C1 segment of cervical spinal cord (tissue), 14 donors: ENCODE measurements at places on chromosomes 1 and 21.

- DNase-seq, result no peak
These were observed 2.5 kb downstream of the S100A11 start for GRCh38 chr1:152034324-152034653.

GRCh38 chr1:11638121-11638520, 16.1 kb downstream of the FBXO2 start:
- no peak for DNase-seq

DNA sequence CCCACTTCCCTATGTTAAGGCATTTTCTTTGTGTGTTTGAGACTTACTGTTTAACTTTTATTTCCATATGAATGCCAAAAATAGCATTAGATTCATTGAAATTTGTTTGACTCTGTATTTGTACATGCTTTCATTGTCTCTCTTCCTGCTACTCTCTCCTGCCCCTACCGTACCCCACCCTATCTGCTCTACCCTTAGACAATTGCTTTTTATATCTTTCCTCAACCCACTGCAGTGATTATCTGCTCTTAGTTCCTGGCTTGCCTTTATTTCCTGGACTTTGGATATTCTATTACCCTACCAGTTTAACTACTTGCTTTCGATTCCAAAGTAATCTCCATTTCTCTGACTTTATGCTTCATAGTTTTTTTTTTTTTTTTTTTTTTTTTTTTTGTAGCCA, 10.5 kb downstream of the RAVER2 start:
- DNase-seq, result no peak

DNA sequence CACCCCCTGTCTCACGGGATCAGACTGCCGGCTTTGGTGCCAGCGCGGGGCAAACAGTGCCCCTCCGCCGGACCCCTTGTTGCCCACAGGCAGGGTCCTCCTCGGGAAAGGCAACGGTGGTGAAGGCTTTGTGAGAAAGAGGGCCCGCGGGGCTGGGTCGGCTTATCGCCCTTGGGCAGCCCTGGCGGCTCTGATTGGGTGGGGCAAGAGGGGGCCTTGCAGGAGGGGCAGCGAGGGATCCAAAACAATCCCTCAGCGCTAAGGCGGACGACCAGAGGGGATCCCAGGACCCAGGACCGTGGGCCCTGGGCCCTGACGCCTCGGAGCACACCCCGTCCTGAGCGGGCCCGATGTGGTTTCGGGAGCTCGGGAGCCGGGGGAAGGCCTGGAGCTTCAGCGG, 3.9 kb upstream of the ZNF678 start:
- no peak for DNase-seq

GRCh38 chr1:97632776-97633175, 288.1 kb downstream of the DPYD start:
- DNase-seq, result no peak

DNA sequence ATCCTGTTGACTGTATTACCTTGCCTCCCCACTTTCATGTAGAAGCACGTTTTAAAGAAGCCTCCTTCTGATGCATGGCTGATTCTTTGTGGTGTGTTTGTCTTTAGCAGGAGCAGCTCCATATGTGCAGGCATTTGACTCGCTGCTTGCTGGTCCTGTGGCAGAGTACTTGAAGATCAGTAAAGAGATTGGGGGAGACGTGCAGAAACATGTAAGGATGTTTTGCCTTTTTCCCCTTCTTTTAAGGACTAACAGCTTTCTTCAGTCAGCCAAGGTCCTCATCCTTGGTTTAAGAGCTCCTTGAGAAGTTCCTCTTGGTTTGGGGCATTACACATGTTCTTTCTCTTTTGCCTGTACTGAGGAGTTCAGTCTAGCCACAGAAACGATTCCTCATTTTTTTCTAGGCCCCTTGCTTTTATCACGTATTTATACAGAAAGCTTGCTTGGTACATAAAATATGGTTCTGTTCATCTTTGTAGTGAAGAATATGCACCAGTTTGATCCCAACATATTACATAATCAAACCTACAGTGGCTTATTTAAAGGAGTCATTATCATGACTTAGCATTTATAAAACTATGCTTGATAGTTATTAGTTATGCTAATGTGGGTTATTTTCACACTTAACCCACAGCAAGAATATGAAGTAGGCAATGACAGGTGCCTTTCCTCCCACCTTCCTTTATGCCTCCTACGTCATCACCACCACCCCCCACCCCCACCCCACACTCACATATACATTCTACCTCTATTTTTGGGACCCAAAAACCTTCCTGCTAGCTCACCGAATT, 19.6 kb downstream of the CAP1 start:
- DNase-seq, result no peak

DNA sequence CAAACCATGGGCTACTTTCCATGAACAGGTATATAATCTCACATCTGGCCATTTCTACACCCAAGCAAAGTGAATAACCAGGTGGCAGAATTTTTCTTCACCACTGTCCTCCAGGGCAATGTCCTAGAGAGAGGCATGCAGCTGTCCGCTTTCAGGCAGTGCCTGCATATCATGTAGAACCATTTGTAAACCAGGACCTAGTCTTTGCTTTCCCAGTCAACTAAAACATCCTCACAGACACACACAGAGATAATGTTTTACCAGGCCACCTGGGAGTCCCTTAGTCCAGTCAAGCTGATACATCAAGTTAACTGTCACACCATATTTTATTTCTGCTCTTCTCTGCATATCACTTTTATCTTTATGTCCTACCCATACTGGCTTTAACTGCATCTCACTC, 26.2 kb downstream of the TNFSF18 start:
- no peak for DNase-seq

- DNase-seq, result no peak
These were observed 1.4 kb upstream of the RHBG start for GRCh38 chr1:156367383-156368156.

DNA sequence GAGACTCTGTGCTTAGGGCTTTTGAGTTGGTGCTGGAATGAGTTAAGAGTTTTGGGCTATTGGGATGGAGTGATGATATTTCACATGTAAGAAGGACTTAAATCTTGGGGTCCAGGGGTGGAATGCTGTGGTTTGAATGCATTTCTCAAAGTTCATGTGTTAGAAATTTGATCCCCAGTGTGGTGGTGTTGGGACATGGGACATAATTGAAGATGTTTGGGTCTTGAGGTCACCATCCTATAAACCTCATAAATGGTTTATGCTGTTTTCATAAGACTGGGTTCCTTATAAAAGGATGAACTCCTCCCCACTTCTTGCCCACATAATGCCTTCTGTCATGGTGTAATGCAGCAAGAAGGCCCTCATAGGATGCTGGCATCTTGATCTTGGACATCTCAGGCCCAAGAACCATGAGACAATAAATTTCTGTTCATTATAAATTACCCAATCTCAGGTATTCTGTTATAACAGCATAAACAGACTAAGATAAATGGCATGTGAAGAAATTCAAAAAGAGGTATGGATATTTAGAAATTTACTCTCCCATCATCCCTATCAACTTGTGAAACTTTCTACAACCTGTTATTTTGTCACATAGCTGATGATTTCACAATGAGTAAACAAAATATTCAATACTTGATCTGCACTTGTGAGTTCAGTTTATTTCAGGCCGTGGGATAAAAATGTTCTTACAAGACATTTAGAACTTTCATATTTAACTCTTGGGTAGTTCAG, 48.0 kb upstream of the NEK7 start:
- DNase-seq, result no peak

DNA sequence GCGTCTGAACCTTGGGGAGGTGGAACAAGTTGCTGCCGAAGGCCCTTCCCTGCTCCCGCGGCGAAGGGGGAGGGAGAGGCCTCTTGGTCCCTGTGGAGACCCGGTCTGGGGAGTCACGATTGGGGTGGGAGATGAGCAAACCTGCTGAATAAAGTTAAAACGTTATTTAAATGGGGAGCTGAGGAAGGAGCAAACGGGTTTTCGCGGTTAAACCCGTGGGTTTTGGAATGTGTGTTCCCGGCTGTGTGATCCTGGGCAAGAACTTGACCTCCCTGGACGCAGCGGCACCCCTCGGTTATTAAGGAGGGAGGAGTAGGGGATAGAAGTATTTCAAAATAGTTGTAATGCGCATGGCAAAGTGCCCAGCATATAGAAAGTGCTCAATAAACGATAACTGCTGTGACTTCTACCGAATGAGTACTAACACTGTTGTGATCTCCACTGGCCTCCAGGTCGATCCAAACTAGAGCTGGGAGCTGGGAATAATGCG, 3.4 kb downstream of the FAM110D start:
- DNase-seq, result no peak

GRCh38 chr1:78787544-78787943, 137.9 kb downstream of the IFI44 start:
- no peak for DNase-seq

DNA sequence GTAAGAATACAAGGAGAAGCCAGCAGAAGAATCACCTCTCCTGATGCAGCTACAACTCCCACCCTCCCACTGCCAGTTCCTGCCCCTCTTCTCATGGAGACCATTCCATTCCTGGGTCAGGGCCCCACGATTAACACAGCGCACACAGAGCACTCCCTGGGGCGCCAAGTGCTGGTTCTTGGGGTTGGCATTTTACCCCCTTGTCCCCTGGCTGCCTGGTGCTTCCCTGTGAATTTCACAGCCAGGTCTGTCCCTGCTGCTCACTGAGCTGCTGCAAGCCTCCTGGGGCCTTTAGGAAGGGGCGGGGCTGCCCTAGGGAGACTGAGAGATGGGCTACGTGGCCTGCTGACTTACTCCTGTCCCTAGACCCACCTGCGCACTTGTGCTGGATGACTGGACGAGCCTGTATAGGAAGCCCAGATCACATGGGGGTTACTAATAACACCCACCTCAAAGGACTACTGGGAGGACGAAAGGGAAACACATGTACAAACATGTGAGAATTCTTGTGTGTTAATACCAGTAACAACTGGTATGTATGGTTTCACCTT, 4.8 kb downstream of the ZNF672 start:
- no peak for DNase-seq

DNA sequence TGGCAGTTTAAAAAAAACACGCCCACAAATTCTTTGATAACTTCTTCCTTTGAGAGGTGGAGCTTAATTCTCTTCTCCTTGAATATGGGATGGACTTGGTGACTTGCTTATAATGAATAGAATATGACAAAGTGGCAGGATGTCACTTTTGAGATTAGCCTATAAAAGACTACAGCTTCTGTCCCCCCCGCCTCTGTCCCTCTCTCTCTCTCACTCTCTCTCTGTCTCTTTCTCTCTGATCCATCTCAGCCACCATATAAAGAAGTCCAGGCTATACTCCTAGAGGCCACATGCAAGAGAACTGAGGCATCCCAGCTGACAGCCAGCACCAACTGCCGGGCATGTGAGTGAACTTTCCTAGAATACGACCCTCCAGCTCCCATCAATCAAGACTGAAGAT, 7.7 kb upstream of the DMBX1 start:
- DNase-seq, result no peak

DNA sequence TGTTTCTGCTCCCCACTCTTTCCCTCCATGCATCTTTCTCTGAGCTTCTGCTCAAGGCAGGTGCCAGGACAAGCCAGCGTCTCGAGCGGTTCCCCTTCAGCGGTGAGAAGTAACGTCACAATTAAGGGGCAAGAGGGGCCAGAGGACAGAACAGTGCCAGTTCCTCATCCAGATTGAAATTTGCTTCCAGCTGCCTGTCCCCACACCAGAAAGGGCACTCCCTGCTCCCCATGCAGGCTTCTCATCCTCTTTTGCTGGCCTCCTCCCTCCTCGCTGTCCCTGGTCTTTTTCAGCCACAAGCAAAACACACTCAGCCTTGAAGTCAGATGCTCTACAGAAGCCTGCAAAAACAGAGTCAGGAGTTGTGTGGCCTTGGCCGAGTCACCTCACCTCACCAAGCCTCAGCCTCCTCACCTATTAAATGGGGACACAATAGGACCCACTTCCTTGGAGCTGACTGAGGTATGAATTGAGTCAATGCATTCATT, 35.0 kb upstream of the ECE1 start:
- DNase-seq, result no peak

GRCh38 chr1:184801503-184801902, 46.8 kb upstream of the EDEM3 start:
- DNase-seq, result no peak

GRCh38 chr1:101022294-101022693, 3.3 kb downstream of the DPH5 start:
- DNase-seq, result no peak

DNA sequence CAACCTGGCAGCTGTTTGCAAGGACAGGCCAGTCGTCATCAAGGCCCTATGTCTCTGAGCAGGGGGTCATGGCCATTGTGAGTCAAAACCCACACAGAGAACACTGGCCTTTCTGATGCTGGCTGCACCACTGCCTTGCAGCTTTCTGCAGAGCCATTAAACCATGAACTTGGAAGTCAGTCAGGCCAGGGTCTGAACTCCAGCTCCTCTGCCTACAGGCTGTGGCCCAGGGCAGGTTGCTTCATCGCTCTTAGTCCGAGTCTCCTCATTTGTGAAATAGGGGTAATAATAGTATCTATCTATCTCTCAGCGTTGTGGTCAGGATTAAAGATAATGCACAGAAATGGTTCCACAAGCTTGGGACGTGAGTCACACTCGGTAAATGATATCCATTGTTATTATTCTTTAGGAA, 35.8 kb upstream of the HIVEP3 start:
- DNase-seq, result no peak
